Thyroid gland (tissue), 4 donors: ENCODE measurements at places on chromosomes 1 and 21.
A peak's percentile ranks its signal among the peaks of the same experiment; 100 is the strongest.

DNA sequence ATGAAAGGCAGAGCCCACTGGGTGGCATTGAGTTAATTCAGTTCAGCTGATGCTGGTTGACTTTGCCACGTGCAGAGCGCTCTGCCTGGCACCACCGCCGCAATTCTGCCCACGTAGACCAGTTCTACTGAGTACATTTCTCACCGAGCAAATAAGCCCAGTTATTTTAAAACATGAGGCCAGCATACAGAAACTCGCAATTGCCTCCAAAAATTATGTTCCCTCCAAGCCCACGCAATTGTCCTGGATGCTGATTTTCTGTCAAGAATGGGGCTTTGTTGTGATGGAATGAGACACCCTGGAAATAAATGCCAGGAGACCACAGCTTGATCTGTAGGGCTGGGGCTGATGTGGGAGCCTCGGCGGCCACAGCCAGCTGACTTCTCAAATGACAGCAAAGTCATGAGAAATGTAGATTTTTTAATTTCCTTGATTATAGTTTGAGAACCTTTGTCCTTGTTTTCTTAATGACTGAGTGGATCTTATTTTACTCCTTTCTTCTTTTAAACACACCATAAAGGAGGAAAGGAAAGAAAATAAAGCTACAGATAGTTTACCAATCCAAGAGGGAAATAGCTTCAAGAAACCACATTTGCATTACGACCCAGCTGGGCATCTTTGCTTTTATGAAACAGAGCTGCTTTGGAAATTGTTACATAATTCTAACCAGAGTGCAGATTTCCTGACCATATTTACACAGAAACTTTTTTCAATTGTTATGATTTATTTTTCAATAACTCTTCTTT is 11.6 kb upstream of the PARP1 start:
- H3K27ac ChIP-seq = no peak overlapping the region
- H3K4me3 ChIP-seq = no peak overlapping the region
- DNase-seq = no peak
- H3K27me3 ChIP-seq = no peaks in the 10 kb centered on the region
- H3K36me3 ChIP-seq = no peaks in the 10 kb centered on the region

DNA sequence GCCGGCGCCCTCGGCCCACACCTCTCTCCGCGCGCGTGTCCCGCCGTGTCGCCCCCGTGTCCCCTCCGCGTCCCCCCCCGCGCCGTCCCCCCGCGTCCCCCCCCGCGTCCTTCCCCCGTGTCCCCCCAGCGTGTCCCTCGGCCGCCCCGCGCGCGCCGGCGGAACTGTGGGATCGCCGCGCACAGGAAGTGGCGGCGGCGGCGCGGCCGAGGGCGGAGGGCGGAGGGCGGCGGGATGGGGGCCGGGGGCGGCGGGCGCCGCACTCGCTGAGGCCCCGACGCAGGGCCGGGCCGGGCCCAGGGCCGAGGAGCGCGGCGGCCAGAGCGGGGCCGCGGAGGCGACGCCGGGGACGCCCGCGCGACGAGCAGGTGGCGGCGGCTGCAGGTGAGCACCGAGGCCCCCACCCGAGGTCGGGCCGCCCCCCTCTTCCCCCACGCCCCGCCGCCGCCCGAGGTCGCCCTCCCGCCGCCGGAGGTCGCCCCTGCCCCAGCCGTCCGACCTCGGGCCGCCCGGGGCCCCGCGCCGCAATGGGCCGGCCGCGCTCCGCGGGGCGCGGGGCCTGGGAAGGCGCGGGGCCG is at the start of gene AGPAT3:
Gene AGPAT3 (plus strand): TSS at position 262 of the 578 bp plus-strand sequence. CDS start 94,459 bp downstream, outside the sequence.
- peak within 1 kb of the TSS; percentile 88 for H3K27ac ChIP-seq
- H3K4me1 ChIP-seq = peaks cover 24% of the 10 kb centered on the region
- H3K27me3 ChIP-seq = no peaks in the 10 kb centered on the region
- peak; percentile 25 for DNase-seq
- peak within 1 kb of the TSS; percentile 28 for H3K4me3 ChIP-seq

GRCh38 chr1:68907491-68907890 is 410.6 kb upstream of the DEPDC1 start:
- no peaks in the 10 kb centered on the region for H3K36me3 ChIP-seq
- no peak overlapping the region for H3K4me3 ChIP-seq
- no peak for DNase-seq
- H3K4me1 ChIP-seq = no peaks in the 10 kb centered on the region
- no peak overlapping the region for H3K27ac ChIP-seq
- H3K27me3 ChIP-seq = no peaks in the 10 kb centered on the region

- no peak within 1 kb of the TSS for H3K27ac ChIP-seq
- H3K36me3 ChIP-seq = no peaks in the 10 kb centered on the region
- no peaks in the 10 kb centered on the region for H3K27me3 ChIP-seq
- no peak for DNase-seq
- H3K4me3 ChIP-seq = no peak within 1 kb of the TSS
Measured at GRCh38 chr1:206770531-206771337, at the start of gene IL19. Gene IL19 (plus strand): TSS chr1:206770773. CDS start chr1:206836663, 65,890 bp downstream.

DNA sequence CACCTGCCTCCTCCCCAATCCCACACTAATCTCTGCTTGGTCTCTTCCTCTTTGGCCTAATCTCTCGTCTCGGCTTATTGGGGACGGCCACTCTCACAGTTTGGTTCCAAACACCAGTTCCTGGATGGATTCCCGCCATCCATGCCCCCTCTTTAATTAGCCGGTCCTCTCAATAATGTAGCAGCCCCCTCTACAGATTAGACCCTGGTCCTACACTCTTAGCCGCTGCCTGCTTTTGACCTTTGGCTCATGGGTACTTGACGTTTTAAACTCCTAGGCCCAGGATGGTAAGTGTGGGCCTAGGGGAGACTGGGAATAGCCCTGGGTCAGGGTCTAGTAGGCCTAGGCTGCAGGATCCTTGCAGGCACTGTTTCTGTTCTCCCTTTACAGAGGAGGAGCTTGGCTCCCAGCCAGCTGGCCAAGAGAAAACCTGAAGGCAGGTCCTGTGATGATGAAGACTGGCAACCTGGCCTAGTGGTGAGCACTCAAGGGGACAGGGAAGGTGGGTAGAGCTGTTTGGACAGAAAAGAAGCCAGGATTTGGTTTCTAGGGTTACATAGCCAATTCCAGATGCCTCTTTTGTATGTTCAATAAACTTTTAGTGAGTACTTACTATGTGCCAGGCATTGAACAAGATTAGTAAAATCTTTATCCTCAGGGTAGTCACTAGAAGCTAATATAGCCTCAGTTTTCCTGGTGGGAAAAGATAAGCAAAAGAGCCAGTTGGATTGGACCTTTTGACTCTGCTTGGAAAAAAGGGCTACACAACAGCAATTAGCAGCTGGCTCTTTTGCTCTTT is 758 bp downstream of the RAD54L start:
- H3K36me3 ChIP-seq = no peaks in the 10 kb centered on the region
- H3K27ac ChIP-seq = no peak overlapping the region
- peak overlapping the region; percentile 34 for H3K4me3 ChIP-seq
- peaks cover 4% of the 10 kb centered on the region for H3K4me1 ChIP-seq
- no peaks in the 10 kb centered on the region for H3K27me3 ChIP-seq

- H3K27me3 ChIP-seq = no peaks in the 10 kb centered on the region
- H3K27ac ChIP-seq = no peak overlapping the region
- H3K4me3 ChIP-seq = no peak overlapping the region
- DNase-seq = peak; percentile 1
- H3K4me1 ChIP-seq = peaks cover 14% of the 10 kb centered on the region
Measured at GRCh38 chr1:1082239-1082775, 8.2 kb upstream of the RNF223 start.

DNA sequence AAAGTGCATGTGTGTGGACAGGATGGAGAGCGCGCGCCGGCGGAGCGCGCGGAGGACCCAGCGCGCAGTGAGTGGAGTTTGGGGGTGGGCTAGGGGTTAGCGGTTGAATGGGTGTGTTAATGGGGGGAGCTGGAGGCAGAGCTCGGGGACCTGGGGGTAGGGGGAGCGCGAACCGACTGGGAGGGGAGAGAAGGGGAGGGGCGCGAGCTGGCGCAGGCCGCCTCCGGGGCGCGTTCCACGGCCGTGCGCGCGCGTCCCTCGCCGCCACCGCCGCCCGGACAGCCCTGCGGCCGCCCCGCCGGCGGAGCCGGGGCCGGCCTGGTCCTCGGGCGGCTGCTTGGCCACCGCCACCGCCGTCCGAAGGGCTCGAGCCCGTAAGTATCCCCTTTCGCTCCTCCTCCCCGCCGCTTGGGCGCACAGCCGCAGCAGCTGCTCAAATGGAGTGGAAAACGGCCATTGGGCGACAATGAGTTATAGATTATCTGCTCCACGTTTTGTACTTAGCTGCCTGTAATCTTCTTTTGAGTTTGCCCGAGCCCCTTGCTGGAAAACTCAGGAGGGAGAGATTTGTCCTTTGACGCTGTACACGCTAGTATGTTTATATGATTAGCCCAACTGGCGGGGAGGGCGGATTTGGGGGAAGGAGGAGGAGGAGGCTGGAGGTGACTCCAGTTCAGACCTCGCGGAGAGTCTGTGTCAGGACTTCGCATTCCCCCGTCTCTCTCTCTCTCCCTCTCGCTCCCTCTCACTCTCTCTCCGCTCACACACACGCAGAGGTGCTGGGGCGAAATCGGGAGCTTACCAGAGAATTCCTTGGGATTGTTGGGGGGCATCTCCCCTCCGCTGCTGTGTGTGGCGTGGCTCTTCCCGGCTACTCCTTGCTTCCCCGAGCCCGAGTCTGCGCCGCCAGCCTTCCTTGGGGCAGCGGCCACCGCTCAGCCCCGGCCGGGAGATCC is at the start of gene ADGRL2:
Gene ADGRL2 (plus strand): TSS at position 240 of the 956 bp plus-strand sequence. CDS start 36,051 bp downstream, outside the sequence.
- H3K4me1 ChIP-seq = no peaks in the 10 kb centered on the region
- peak within 1 kb of the TSS; percentile 88 for H3K4me3 ChIP-seq
- H3K27ac ChIP-seq = peak within 1 kb of the TSS; percentile 98
- DNase-seq = peak; percentile 88
- H3K27me3 ChIP-seq = no peaks in the 10 kb centered on the region

- H3K36me3 ChIP-seq = no peaks in the 10 kb centered on the region
- H3K27ac ChIP-seq = peak overlapping the region; percentile 53
- H3K4me1 ChIP-seq = peaks cover 30% of the 10 kb centered on the region
Measured at GRCh38 chr1:26530895-26531598, 1.5 kb downstream of the RPS6KA1 start.

GRCh38 chr1:207923561-207923960 is 12.6 kb upstream of the CD34 start:
- H3K27me3 ChIP-seq = no peaks in the 10 kb centered on the region
- no peak overlapping the region for H3K4me3 ChIP-seq
- H3K36me3 ChIP-seq = no peaks in the 10 kb centered on the region
- H3K4me1 ChIP-seq = peaks cover 10% of the 10 kb centered on the region

DNA sequence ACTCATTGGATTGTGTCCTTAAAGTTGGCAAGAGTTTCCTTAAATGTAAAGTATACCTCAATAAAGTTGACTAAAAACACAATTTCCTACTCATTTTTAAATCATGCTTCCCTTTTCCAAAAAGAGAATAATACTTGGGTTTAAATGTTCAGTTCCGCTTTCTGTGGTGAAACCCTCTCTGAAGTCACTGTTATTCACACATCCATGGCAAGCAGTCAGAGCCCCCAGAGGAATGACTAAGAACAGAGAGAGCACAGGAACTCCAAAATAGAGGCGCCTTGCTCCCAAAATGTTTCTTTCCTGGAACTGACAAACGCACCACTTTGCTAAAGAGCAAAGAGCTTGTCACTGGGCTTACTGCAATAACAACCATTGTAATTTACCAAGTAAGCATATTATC is 142.5 kb downstream of the TIAM1 start:
- H3K36me3 ChIP-seq = no peaks in the 10 kb centered on the region
- H3K4me3 ChIP-seq = no peak overlapping the region
- H3K27me3 ChIP-seq = no peaks in the 10 kb centered on the region
- H3K27ac ChIP-seq = peak overlapping the region; percentile 27
- DNase-seq = peak; percentile 7
- H3K4me1 ChIP-seq = no peaks in the 10 kb centered on the region

DNA sequence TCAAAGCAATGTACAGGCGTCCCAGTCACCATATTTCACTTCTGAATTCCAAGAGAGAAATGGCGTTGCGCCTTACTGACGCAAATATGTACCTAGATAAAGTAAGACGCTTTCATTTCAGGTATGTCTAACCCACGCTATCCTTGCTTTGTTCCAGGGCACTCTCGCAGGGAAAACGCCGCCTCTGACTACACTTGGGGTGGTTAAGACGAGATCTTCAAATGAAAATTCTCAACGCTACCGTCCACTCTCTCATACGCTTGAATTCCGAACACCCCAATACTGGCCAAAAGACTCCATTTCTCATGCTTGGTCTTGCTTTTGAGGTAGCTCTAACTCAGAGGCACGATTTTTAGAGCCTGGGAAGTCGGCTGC is 736 bp upstream of the ZMPSTE24 start:
- peak; percentile 9 for DNase-seq
- no peaks in the 10 kb centered on the region for H3K27me3 ChIP-seq
- peak overlapping the region; percentile 94 for H3K27ac ChIP-seq
- peaks cover 7% of the 10 kb centered on the region for H3K4me1 ChIP-seq
- peaks cover 9% of the 10 kb centered on the region for H3K36me3 ChIP-seq
- H3K4me3 ChIP-seq = peak overlapping the region; percentile 90

DNA sequence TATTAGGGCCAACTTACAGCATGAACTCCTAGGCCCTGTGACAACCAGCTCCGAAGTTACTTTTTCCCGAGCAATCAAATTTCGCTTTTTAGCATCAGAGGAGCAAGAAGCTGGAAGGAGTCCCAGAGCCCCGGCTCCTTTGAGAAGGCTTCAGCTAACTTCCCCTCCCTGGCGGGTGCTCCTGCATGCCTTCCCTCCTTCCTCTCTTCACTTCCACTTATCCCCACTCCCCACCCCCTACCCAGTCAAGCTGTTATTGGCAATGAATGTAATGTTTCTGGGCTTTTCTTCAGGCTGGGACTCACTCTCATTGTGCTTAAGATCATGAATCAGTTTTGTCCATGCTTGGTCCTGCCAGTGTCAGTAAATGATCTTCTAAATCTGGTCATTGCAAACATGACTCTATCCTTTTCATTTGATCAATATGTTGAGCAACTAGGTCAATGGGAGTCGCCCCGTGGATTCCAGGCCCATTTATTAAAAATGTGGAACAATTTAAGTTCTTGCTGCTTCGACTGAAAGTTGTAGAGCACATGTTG is 94.5 kb upstream of the TSPAN2 start:
- H3K36me3 ChIP-seq = no peaks in the 10 kb centered on the region
- H3K27ac ChIP-seq = no peak overlapping the region
- no peak overlapping the region for H3K4me3 ChIP-seq
- no peaks in the 10 kb centered on the region for H3K4me1 ChIP-seq
- no peaks in the 10 kb centered on the region for H3K27me3 ChIP-seq
- peak; percentile 72 for DNase-seq

DNA sequence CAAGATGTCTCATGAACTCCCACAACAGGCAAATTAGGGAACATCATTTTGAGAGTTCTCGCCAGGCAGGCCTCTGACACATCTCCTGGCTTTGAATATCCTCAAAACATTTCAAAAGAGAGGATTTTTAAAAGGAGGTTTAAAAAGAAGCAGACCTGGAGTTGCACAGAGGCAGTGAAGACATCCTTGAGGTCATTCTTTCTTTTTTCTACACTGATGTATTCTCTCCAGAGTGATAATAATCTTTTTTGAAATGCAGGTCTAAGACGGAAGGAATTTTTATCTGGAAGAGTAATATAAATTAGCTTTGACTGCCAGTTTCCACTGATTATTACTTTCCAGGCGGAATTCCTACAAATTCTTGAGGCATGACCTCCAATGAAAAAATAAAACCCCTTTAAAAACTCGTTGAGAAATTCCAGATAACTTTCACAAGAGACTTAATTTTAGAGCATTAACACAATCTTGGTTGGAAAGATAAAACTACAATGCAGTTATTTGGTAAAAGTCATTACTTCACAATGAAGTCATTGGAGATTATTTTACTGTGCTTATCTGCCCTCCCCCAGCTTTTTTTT is 125.0 kb downstream of the LYPLAL1 start:
- peak overlapping the region; percentile 61 for H3K27ac ChIP-seq
- DNase-seq = no peak
- H3K36me3 ChIP-seq = no peaks in the 10 kb centered on the region
- peaks cover 19% of the 10 kb centered on the region for H3K4me1 ChIP-seq
- no peaks in the 10 kb centered on the region for H3K27me3 ChIP-seq

GRCh38 chr1:204027446-204027845 is 45.5 kb upstream of the SOX13 start:
- no peak overlapping the region for H3K27ac ChIP-seq
- no peak overlapping the region for H3K4me3 ChIP-seq
- no peak for DNase-seq
- no peaks in the 10 kb centered on the region for H3K36me3 ChIP-seq
- H3K27me3 ChIP-seq = no peaks in the 10 kb centered on the region
- no peaks in the 10 kb centered on the region for H3K4me1 ChIP-seq
